Prostate gland (tissue), 2 donors: ENCODE measurements at places on chromosomes 7 and 10.

GRCh38 chr10:13349463-13350274 is 1.6 kb upstream of the SEPHS1 start:
- peak; percentile 38 for DNase-seq

GRCh38 chr10:71087622-71088021 is 124.7 kb upstream of the UNC5B start:
- DNase-seq = peak; percentile 2

- no peak for DNase-seq
Observed at GRCh38 chr10:1137499-1138163, 81.4 kb downstream of the WDR37 start.

DNA sequence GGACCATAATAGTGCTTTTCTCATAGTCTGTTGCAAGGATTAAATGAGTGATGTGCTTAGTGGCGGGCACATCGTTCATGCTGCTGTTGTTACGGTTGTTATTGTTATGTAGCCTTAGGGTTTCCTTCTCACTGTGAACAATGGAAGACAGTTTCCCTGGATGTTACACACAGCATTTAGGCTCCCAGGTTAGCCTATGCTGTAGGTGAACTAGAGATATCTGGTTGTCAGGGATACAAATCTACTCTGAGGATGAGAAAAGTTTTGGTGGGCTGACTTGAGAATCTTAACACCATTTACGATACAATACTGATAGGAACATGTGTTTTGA is 14.7 kb downstream of the SH3PXD2A start:
- no peak for DNase-seq

DNA sequence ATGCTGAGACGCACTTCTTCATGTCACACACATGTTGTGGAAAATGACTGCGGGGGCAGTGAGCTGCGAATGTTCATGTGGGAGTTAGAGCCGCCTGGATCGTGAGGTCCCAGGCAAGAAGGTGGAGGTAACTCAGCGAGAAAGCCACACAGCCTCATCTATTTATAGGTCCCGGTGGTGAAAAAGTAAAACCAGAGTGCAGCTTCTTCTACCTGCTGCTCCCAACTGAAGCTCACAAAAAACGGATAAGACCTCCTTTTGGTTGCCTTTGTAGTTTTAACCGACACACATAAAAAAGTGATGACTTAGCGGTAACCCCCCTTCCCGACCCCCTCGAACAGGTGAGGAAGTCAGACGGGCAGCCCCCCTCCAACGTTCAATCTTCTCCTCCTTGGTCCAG is 276.9 kb downstream of the GATA3 start:
- DNase-seq = no peak

DNA sequence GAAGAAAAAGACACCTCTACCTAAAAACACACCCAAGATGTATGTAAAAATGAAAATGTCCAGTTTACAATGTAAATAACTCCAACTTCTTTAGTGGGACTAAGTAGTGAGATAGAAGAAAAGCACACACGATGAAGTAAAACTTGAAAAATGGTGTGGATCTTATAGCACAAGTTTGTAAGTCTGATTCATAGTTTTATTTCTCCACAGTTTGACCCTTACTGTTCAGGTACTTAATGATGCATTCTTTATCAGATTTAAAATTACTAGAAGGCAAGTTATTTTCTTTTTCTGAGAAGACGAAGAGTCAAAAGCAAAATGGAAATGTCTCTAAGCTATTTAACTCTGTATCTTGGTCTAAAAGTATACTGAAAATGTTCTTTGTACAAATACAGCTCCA is 6.1 kb downstream of the NAMPT start:
- no peak for DNase-seq

DNA sequence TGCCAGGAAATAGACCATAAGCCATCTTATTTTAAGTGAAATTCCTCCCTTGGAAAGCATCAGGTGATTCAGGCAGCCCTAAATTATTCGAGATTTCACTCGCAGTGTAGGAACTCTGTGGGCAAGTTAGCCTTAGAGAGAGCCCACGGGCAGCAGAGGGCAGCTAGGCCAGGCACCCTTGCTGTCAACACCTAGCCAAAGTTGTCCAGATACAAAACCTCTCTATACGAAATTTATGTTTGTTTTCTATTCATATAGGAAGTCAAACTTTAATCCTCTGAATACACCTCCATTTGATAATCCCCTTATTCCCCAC is 1043.5 kb downstream of the GATA3 start:
- no peak for DNase-seq

DNA sequence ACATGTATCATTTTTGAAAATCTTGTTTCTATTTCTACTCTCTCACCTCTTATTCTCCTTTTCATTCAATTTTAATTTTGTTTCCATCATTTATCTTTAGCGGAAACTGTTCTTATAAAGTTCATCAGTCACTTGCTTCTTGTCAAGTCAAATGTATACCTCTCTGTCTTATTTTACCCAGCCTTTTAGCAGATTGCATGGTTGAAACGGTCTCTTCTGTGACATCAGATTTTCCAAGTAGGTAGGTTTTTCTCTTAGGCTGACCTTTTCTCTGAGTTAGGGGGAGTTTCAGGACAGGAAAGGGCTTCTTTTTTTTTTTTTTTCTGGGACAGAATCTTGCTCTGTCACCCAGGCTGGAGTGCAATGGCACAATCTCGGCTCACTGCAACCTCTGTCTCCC is 195.5 kb downstream of the CDK14 start:
- no peak for DNase-seq

DNA sequence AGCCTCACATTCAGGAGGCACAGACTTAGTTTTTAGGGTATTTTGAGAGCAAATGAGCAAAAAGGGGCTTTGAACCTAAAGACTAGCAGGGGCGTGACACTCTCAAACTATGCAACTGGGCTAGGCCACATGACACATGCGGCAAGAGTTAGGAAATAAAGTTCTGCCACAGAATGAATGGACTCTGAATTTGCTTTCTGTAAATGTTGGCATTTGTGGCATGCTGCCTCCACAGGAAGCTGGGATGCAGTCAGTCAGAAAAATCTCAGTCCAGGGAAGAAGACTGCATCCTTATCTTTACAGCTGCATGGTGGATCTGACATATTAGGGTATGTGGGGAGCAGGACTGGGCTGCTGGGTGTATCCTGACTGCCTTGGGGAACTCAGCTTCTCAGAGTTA is 181.0 kb downstream of the COBL start:
- no peak for DNase-seq

DNA sequence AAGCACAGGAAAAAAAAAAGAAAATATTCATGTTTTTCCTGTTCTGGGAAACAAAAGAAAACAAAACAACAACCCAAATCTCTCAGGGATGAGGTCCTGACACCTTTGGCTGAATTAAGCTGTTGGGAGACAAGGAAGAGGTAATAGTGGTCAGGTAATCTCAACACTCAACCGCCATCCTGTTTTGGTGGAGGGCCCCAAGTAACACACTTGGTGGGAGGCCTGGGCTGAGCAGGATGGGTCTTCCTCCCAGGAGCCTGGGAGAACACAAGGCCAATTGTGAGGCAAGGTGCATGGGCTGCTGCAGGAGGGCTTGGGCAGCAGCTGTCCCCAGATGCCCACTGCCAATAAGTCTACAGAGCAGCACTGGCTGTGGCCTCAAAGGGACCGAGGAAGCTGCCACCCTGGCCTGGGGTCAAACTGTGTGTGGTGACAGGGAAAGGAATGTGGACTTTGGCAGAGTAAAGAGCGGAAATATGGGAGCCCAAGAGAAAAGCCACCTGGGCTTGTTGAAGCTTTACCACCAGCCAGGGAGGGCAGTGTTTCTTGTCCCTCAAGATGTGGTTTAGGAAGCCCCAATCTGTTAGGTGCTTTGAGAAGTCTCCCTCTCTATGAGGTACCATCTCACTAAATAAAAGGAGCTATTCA is 93.5 kb upstream of the SLC25A13 start:
- no peak for DNase-seq
